ENCODE measurements at places on chromosomes 12 and 14.
A peak's percentile ranks its signal among the peaks of the same experiment; 100 is the strongest.

DNA sequence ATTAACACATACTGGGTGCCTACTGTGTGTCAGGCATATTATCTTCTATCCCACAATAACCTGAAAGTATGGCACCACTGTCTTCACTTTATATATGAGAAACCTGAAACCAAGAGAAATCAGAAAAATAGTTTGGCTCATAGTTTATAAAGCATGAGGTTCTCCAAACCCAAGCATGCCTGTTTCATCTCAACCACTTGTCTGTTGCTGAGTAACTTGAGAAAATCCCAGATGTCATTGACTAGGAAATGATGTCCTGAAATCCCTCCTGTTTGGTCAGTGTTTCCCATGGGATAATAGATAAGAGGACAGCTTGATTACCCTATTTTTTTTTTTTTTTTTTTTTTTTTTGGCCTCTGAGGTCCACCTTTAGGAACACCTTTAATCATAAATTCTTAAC is 2.6 kb upstream of the IFNG-AS1 start:
- no peak for DNase-seq

DNA sequence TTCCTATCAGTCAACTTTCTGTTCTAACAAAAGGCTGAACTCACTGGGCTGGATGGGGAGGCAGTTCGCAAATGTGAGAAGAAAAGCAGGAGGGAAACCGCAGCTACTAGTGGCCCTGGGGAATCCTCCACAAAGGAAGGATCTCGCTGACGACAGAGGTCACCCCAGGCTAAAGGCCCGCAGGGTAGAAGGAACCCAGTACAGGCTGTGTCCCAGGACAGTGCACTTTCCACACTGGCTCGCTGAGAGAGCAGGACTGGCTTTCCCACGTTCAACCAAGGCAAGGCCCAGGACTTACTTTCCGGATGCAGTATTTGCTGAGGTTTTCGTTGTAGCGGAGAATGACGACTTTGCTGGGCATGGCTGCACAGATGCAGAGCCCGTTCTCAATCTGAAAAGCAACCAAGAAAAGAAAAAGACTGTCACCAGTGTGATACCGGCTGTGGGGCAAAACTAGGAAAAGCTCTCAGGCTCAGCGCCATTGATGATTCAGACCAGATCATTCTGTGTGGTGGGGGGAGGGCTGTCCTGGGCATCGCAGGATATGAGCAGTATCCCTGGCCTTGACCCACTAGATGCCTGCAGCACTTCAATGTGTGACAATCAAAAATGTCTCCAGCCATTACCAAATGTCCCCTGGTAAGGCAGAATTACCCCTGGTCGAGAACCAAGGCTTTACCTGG is 36.3 kb downstream of the PRKAB1 start:
- peak; percentile 42 for DNase-seq

- DNase-seq = peak; percentile 5
These were observed 434.1 kb downstream of the NOVA1 start for GRCh38 chr14:26163761-26164160.

- no peak for DNase-seq
These were observed 326.8 kb upstream of the RTL1 start for GRCh38 chr14:101230161-101230850.

- peak; percentile 88 for DNase-seq
These were observed 81.1 kb downstream of the PELI2 start for GRCh38 chr14:56199095-56199981.

- DNase-seq = no peak
These were observed 21.6 kb upstream of the TESC start for GRCh38 chr12:117120787-117121186.

GRCh38 chr12:118358612-118359540 is 13.8 kb downstream of the TAOK3 start:
- DNase-seq = no peak

DNA sequence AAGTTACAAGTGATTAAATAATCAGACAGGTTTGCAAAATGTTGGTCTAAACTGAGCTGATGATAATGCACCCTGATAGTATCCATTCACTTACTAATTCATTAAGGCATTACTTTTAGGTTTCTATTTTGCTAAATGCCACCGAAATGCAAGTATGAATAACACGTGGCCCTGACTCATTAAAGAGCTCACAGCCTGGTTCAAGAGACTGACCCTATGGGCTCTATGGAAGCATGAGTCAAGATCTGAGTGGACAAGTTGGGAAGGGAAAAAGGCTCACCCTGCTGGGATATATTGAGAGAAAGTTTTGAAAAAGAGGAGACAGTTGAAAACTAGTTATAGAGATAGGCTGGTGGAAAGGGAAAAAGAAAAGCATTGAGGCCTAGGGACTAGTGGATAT is 14.8 kb upstream of the LRRC9 start:
- peak; percentile 12 for DNase-seq
